CD4-positive, alpha-beta T cell treated with Interleukin-15 for 4 hours (primary cell): ENCODE measurements at places on chromosomes 7 and 10.

- DNase-seq: no peak
Measured at GRCh38 chr7:22176791-22177412, 180.1 kb downstream of the RAPGEF5 start.

DNA sequence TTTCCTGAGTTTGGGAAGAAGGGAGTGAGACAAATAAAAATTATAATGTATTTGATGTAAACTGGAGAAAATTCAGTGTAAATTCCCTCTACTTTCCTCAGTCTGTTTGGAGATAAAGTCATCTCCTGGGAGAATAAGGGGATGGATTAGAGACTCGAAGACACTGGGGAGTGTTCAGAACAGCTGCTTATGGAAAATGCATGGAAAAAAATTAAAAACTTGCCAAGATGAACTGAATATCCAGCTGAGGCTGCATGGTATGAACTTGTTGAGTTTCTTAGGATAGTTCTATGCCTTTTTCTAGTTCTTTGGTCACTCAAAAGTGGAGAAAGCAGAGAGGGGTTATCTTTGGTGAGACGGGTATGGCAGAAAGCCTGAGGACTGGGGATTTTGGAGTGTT is 210.5 kb downstream of the BICC1 start:
- no peak for DNase-seq

GRCh38 chr10:132575320-132576201 is 38.0 kb downstream of the INPP5A start:
- no peak for DNase-seq

GRCh38 chr10:60299961-60300883 is 89.5 kb downstream of the ANK3 start:
- no peak for DNase-seq
